Activated CD8-positive, alpha-beta memory T cell treated with anti-CD3 and anti-CD28 coated beads for 1 hour (primary cell): ENCODE measurements at places on chromosomes 1 and 21.

DNA sequence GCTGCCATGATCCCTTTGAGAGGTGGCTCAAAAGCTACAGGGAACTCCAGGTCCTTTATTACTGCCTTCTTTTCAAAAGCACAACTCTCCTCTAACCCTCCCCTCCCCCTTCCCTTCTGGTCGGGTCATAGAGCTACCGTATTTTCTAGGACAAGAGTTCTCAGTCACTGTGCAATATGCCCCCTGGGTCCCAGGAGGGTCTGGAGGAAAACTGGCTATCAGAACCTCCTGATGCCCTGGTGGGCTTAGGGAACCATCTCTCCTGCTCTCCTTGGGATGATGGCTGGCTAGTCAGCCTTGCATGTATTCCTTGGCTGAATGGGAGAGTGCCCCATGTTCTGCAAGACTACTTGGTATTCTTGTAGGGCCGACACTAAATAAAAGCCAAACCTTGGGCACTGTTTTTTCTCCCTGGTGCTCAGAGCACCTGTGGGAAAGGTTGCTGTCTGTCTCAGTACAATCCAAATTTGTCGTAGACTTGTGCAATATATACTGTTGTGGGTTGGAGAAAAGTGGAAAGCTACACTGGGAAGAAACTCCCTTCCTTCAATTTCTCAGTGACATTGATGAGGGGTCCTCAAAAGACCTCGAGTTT, 3.1 kb downstream of the BTG2 start:
- DNase-seq, result no peak

DNA sequence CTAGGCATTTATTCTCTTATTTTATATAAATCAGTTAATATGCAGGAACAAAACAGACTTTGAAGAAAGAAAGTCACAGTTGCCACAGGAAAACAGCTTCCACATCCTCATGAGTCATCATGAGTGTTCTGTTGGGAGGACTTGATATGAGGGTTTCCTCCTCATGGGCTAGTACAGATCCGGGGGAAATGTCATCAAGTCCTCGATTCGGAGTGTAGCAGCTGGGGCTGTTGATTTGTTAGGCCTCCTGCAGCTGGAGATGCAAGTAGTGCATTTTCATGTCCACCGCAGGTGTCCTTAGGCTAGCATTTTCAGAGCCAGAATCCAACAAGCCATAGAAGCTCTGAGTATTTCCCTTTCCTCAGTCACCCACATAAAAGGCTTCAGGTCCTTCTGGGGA, 36.7 kb downstream of the ADAM30 start:
- no peak for DNase-seq

GRCh38 chr1:65180977-65181376, 33.0 kb downstream of the AK4 start:
- DNase-seq, result no peak

GRCh38 chr1:192604979-192605620, 29.5 kb downstream of the RGS1 start:
- no peak for DNase-seq
